ENCODE measurements at places on chromosomes 6 and 20.

DNA sequence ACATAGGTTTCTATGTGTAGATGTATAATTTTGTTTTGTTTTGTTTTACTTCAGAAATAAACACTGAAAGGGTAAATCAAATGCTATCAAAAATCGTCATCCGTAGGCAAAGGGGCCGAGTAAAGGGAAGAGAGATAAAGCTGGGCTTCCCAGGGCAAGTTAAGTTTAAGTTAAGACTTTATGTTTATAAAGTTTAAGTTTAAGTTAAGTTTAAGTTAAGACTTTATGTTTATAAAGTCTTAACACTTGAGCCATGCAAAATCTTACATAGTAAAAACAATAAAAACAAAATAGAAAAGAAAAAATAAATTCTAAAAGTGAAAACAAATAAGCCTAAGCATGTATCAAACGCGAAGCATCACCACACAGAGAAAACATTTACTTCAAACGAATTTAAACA, 216.1 kb upstream of the SYNDIG1 start:
- no peak for DNase-seq

DNA sequence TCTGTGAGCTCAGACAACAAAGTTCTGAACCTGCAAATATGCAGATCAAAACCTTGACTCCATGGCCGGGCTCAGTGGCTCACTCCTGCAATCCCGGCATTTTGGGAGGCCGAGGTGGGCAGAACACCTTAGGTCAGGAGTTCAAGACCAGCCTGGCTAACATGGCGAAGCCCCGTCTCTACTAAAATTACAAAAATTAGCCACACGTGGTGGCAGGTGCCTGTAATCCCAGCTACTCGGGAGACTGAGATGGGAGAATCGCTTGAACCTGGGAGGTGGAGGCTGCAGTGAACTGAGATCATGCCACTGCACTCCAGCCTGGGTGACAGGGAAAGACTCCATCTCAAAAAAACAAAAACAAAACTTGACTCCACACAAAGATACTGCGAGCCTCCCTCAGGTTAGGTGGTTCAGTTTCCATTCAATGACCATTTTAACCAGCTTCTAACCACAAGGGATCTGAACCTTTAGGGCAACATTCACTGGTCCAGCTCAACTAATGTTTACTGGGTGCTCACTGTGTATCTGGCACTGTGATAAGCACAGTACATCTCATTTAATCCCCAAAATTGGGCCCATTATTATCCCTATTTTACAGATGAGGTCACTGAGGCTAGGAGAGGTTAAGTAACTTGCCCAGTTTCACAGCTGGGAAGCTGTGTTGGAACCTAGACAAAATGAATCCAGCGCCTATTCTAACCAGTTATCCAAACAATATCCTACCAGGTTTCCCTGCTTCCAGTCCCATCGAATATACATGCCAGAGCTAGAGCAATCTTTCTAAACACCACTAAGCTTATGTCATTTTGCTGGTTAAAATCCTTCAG, 1.8 kb downstream of the SNRPB start:
- DNase-seq: no peak

DNA sequence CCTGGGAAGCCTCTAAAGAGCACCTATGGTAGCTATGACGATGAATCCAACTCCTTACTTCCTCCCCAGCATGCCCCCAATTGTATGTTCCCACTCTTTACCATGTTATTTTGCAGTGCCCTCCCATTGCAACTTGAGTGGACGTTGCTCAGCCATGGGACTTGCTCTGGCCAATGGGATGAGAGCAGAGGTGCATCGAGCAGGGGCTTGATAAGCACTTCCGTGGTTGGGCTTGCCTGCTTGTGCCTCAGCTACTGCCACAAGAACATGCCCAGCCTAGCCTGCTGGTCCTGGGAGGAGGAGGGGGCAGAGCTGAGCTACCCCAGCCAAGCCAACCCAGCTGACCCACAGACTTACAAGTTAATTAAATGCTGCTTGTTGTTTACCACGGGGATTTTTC, 71.1 kb upstream of the CTNNBL1 start:
- no peak for DNase-seq

GRCh38 chr6:156111913-156112312, 656.3 kb upstream of the NOX3 start:
- no peak for DNase-seq

DNA sequence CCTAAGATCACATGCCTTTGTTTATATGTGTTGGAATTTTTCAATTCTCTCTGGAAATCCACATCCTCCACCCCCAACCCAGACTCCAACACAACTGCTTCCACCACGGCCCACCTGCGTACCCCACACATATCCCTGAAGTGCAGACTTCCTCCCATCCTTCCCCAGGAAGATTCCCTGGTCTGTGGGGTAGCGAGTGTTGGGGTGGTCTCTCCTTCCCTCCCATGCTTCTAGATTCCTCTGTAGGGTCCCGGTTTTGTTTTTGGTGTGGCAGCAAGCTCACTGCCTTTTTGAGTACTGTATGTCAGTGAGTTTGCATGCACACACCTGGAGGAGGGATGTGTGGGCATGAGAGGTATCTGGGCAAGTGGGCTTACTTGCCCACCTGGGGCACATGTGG, 127.6 kb downstream of the MRPL14 start:
- peak; percentile 9 for DNase-seq

DNA sequence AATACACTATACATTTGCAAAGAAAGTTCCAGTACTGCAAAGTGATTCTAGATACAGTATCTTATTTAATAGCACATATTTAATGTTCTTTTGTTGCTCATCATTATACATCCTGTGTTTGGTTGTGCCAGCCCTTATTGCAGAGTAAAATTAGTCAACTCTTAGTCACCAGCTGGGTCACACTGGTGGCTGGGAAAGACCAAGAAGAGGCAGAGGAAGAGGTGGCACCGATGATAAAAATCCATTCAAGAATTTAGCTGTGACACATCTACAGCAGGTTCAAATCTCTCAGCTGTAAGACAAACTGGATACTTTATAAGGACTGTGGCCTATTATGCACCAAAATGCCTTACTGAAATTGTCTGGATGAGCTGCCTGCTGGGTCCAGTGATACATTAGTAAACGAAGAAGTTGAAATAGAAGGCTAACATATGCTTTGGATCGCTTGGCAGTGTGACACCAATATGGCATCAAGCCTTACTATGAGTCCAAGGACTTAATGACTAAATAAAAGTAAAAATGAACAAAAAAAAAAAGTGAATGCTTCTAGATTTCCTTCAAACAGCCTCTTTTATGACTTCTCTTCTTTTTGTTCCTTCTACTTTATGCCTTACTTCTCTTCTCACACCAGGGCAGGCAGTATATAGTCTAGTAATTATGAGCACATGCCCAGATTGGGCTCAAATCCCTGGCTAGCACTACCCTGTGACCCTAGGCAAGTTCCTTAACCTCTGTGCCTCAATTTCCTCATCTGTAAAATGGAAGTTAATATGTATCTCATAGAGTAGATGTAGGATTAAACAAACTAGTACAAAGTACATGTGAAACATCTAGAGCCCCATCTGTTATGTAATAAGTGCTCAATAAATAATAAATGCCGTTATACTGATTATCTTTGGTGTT, 29.4 kb upstream of the RNF8 start:
- DNase-seq: no peak

DNA sequence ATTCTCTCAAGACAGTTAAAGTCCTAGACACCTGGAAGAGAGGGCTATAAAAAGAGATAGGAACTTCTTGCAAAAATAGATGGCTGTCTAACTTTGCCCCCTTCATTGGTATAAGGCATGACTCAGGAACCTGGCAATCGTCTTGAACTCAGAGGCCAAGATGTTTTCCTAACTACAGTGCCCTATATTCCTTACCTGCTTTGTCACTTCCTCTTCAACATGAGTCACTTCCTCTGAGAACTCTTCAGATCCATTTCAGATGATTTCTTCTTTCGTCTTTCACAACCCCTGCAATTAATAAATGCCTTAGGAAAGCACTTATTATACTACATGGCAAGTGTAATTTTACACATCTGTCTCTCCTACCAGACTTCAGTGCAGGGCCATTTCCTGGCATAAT, 83.5 kb downstream of the HAO1 start:
- DNase-seq: no peak

- no peak for DNase-seq
Observed at GRCh38 chr6:31579546-31580437, 2.4 kb downstream of the LTB start.

GRCh38 chr6:152391179-152391880, 245.8 kb downstream of the SYNE1 start:
- no peak for DNase-seq

DNA sequence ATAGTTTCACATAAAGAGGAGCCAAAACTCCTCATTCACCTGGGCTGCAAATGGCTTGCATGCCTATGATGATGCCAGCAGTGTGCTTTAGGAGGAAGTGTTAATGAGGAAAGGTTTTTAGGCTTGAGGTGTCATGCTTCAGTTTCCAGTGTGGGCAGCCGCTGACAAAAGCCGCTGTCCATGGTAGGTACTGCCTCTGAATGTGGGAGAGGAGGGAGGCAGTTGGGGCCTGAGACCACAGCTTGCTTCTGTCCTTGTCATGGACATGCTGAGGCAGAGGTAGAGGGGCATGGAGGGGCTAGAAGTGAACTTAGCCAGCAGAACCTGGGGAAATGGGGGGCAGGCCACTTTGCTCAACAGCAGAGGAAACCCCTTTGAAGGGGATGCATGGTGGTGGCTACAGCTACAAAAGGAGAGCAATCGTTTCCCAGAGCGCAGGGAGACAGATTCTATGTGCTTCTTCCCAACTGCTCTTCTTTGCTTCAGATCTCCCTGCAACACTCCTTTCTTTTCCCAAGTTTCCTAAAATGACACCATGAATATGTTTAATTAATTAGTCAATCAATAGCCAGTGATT, 372.1 kb upstream of the CNR1 start:
- peak; percentile 50 for DNase-seq

DNA sequence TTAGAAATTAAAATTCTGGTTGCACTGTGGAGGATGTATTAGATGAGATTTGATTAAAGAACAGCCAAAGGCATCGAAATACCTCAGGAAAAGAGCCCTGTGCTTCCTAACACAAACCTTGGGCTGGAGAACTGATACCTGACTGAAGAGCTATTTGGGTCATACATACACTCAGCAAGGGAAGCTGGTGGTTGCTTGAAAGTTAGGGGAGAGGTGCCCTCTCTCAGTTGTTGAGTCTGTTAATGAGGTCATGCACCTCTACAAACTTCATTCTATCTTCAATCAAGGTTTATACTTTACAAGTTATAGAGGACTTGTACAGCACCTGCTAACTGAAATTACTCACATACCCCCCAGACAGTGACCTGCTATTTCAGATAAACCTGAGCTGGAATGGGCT, 25.5 kb downstream of the FAM184A start:
- DNase-seq: no peak

DNA sequence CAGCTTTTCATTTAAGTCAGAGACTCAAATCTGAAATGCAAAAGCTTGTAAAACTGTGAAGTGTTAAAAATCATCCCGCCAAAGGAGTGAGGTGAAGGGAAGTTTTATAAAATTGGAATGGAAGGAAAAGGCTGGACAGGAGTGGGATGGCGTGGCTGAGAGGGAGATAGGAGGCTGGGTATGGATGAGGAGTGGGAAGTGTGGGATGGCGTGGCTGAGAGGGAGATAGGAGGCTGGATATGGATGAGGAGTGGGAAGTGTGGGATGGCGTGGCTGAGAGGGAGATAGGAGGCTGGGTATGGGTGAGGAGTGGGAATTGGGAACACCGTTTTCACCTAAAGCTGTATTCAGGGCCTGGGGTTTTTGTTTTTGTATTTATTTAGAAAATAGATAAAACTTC, 59.4 kb upstream of the NKX2-2 start:
- DNase-seq: no peak
